Stimulated activated CD4-positive, alpha-beta T cell treated with anti-CD3 and anti-CD28 coated beads, Interleukin-2, amount 100 ng/mL, for 48 hours (primary cell): ENCODE measurements at places on chromosomes 7 and 10.

DNA sequence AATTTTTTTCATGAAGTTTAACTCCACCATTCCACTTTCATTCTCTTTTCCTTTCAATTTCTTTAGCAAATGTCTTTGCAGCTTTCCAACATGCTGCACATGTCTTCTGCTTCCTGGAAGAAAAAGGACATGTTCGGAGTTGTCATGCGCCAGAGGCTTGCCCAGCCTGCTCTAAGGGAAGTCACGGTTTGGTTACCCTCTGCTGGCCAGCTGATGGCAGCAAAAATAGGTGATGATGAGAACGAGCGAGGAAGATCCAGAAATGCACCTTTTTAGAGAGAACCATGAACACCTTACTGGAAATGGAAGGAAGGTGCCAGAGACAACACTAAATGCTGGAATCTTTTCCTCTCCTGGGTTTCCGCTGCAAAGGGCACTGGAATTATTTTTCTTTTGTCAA, 4.9 kb upstream of the ZSCAN21 start:
- no peak for DNase-seq

DNA sequence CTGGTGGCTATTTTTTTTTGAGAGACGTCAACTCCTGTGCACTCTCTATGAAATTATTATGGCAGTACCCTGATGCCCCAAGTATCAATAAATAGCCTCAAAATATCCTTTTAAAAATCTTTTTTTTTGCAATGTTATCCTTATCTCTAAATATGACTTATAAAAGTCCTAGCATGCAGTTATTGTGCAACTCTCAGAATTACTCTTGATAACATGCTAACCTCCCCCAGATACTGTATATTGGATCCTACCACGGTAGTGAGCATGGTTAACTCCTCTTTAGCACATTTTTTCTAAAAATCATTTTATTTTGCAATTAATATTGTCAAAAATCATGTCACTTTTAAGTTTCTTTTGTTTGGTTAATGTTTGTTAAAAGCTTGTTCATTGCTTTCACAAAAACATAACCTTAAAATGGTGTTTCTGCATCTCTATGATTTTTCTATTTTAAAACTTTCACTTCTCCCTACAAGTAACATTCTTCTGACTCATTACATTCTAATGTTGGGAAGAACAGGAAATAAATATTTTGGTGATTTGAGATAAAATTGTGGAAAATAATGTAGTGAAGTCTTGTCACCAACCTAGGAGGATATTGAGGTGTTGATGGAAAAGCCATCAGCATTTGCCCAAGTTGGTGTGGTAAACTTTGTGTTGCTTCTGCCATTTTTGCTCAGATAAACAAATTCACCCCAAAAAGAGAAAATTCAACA, 42.1 kb upstream of the ADRA2A start:
- no peak for DNase-seq

- DNase-seq = no peak
These were observed 6.0 kb downstream of the ADD3 start for GRCh38 chr10:110013630-110014293.

DNA sequence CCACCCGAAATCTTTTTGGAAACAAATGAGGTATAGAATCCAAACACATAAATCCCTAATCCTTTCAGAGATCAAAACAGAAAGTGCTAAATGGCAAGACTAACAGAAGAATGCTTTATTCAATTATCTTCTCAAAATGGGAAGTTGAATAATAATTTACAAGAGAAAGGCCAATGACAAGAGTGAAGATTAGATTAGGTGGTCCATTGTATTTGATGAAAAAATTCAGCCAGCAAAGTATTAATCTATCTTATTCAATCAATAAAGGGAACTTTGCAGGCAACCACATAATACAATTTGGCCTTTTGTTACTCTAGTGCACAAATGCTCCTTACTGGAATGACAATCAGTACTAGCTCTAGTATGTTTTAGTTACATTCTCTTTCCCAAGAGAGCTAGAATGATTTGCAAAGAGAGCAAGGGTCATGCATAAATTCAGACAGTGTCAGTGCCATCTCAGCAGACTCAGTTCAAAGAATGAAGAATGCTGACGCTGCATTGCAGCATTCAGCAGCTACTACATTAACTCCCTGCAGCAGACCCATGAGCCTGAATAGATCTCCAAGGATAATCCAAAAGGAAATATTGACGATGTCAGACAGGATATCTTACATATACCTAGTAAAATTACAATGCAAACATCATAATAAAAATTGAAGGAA, 131.8 kb downstream of the ANK3 start:
- no peak for DNase-seq

- no peak for DNase-seq
These were observed 246.0 kb downstream of the ELFN1 start for GRCh38 chr7:1915956-1916600.

DNA sequence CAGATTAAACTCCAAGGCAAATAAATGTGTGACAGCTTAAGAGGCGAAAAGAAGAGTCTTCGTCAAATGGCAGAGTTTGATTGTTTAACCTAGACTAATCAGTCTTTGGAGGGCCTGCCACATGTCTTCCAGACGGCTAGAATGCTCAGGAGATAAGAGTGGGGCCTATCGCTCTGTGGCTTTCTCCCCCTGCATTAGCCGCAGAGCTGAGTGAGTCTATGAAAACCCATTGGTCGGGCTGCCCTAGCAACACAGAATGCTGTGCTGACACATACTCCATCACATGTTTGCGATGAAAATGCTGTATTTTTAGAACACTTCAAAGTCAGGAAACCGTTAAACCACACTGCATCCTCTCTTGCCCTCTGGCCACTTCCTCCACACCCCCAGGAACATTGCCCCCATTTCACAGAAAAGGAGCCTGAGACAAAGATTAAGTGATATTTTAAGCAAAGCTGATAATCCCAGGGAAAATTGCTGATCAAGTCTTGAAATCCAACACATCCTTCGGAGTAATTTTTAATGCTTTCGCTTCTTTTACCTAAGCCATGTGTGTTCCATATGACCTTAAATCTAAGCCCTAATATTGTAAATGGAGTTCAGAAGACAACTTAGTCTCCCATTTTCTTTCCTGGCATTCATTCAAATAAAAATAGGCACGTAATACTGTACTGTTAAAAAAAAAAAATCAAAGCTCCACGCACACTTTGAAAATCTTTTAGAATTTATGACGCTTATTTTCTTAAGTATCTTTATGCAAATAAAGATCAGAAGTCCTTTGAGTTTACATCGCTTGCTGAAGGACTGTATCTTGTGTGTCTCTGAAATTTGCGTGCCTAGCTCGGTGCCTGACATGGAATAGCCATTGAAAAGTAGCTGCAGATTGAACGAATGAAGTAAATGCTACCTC, 161.2 kb downstream of the CELF2 start:
- peak; percentile 67 for DNase-seq

GRCh38 chr10:50397312-50398140, 146.2 kb upstream of the ASAH2 start:
- DNase-seq = no peak

DNA sequence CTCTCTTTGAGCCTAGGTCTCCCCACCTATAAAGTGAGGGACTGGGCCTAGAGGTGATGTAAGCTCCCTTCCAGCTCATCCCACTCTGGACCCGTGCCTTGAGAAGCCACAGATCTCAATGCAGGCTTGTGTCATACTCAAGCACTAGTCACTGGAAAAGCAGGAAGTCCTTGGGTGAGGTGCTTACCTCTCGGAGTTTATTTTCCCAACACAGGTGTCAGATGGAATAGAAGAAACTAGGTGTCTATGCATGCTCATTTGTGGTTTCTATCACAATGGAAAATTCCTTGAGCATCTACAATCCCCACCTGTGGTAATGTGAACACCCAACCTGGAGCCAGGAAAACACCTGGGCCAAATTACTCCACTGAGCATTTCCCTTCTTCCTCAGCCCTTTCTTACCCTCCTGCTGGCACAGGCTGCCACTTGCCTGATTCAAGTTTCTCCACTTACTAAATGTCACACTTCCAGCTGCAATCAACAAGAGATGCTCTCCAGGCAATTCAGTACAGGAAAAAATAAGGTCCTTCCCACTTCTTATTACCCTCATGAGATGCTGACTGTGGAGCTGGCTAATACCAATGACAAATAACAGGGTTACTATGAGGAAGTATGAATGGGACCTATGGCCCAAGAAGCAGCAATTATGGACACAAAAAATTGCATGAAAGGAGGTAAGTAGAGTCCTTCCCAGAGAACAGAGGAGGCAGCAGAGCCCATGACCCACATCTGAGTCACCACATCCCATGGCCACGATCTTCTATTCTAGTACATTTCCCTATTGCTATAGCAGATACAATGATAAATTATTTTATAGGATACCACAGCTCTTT, 13.1 kb downstream of the LSM5 start:
- no peak for DNase-seq

DNA sequence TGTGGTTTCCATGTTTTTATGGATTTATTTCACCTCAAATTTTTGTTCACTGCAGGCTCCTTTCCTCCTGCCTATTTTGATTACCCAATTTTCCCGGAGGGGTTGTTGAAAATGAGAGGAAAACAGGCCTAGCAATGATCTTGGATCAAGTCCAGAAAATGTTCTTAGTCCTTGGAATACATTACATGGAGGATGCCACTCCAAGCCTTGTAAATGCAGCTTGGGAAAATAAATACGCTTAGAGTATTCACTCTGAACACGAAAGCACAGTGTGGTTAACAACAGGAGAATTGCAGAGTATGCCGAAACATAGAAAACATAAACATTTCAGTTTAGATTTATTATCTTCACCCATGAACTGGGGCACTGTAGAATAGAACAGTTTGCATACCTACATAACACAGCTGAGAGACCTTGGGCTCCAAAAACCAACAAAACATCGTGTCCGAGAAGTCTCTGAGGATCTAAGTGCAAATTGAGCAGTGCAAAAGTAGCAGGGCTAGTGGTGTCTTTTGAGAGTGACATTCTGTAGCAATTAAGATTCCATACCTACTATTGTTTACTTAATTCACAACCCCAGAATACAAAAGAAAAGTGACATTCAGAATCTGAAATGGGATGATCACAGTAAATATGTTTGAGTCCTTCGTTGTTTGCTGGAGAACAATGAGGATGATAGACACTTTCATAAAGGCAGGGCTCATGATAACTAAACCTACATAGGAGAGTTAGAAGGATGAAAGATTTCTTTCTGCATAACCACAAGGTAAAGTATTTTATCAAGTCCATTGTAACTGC, 7.6 kb upstream of the CD36 start:
- no peak for DNase-seq

DNA sequence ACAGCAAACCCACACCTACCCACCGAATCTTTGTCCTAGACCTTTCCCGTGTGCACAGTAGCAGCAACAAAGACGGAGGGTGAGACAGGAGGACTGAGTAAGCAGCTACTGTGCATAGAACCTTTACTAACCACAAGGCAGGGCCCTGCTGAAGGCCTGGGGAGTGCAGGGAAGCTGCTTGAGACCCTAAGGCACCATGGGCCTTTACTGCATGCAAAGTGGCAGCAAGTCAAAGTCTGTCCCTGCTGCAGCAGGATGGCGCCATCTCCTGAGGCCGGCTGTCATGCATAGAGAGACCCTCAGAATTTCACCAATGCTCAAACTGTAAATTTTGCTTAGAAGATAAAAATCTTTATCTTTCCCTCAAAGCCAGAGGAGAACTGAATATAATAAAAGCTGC, 610.5 kb downstream of the ACTR3B start:
- no peak for DNase-seq

- DNase-seq = no peak
These were observed 4.5 kb upstream of the HKDC1 start for GRCh38 chr10:69215405-69216171.

DNA sequence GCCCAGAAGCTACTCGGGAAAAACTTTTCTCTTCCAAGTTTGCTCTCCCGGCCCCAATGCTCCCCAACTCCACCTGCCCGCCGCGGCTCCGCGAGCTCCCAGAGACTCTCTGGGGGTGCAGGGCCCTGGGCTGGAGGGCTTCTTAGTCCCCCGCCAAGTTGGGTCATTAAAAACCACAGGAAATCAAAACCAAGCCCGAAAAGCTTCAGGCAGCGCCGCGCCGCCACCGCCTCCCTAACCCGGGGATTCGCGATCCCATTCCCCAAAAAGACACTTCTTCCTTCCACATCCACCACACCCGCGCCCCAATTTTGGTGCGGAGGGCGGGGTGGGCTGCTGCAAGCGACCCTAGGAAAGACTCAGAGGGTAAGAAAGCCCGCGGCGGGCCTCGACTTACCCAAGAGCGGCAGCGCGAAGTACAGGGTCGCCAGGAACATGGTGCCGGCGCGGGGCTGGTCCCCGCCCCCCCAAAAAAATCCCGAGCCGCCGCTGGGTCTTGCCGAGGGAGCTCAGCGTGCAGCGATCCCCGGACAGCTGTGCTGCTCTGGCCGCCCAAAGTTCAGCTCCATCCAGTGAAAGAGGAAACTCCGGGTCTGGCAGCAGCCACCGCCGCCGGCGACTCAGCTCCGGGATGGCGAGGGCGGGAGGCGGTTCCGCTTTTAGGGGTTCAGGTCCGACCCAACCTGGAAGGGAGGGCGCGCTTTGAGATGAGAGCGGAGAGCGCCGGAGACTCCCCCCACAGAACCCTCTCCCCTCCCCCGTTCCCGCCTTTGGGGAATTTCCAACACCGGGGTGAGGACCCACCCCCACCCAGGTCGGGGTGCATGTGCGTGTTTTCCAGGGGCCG, 1.2 kb downstream of the GFRA1 start:
- DNase-seq = no peak

GRCh38 chr10:72736176-72736827, 44.4 kb downstream of the MCU start:
- DNase-seq = no peak

DNA sequence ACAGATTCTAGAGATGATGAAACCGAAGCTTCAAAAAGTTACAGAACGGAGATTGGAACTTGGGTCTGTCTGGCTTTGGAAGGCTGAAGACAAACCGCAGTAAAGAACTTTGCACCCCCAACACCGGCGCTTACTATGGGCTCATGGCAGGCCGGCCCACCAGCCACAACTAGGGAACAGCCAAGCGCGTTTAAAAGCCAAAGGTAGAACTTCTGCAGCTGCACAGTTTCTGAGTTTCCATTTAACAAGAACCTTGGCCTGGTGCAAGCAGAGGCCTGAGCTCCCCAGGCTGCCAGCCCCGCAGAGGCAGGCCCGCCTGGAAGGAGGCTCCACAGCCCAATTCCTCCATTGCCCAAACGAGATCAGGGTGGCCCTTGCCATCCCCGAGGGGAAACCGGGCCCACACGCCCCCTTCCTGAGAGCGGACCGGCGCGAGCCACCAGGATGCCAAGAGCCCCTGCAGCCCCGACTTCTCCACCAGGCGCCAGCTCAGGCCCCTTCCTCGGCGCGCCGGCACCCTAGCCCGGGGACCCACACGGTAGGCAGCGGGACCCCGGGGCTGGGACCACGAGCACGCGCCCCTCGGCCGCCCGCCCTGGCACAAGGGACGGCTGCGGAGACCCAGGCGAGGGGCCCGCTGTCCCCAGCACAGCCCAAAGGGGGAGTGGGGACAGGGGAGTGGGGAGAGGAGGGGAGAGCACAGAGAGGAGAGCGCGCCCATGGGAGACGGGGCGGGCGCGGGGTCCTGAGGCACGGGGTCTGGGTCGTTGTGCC, 566 bp downstream of the MAD1L1 start:
- DNase-seq = no peak

DNA sequence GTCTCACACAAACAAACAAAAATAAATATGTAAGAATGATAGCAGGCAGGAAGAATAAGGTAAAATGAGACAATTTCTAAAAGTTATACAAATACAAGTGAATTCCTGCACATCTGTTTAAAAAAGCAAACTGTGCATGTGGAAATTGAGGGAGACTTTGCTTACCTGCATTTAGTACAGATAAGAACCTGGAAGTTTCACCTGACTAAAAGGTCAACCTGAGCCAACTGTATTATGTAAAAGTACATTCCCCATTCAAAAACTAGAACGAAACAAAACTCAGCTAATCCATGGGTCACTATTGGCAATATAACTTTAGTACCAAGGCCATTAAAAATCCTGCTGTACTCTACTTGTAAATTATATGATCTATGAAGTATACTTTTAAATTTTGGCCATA, 127.1 kb downstream of the DOCK4 start:
- no peak for DNase-seq
